Large intestine (tissue), 12 donors: ENCODE measurements at places on chromosomes 3 and 15. TPM values are rescaled to one million over a fixed set of nuclear protein-coding genes. Genes with fewer than 3 reads are reported as not detected.

Gene FBXW12
- polyA plus RNA-seq = 0.18 TPM

Gene CMTM8
- 20.1 TPM for polyA plus RNA-seq

Gene GPR149
- not detected for polyA plus RNA-seq

Gene SRGAP3
- polyA plus RNA-seq = 6.5 TPM

Gene COL6A6
- polyA plus RNA-seq = 7.6 TPM

Gene GOLGA6A
- polyA plus RNA-seq = 0.15 TPM

Gene RPL35A
- 2,232 TPM for polyA plus RNA-seq

Gene DLL4
- 12.3 TPM for polyA plus RNA-seq

Gene CCDC54
- polyA plus RNA-seq = 0.04 TPM

Gene GOLGA6L7
- polyA plus RNA-seq = 0.18 TPM

DNA sequence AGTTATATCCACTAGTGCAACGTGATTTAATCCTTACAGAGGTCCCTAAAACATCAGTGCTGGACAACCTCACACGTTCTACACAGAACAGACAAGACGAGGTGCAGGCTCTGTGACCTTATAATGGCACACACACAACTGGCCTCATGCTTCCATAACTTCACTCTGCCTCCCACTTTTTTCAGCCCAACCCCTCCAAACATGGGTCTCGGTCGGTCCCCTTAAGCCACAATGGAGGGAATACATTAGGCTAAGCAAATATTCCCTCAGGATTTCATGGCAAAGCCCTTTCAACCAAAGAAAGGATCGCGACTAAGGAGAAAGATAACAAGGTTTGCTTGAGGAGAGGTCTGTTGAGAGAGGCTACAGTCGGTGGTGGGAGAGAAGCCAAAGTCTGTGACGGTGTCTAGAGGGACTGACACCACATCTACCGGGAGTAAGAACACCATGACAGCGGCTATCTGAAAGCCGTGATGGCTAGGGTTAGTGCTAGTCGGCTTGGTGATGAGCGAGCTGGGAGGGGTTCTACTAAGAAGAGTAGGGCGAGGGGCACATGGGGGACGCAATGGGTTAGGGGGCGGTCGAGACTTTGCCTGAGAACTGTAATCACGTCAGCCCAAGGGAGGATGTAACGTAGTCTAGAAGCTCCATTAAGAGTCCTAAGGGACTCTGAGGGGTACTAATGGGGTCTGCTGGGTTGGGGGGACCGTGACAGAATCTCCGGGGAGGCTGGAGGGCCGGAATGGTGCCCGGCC, 1.0 kb downstream of the MYO9A start:
- DNase-seq = peak; percentile 60

- DNase-seq = no peak
Measured at GRCh38 chr3:63430875-63431274, 152.8 kb downstream of the SYNPR start.

GRCh38 chr15:41558400-41559238, at the start of gene TYRO3:
TYRO3 (plus strand) TSS chr15:41559212; CDS start chr15:41559258, 46 bp downstream.
- DNase-seq = peak; percentile 83

- DNase-seq = no peak
Measured at GRCh38 chr3:66785191-66785909, 212.8 kb upstream of the KBTBD8 start.

DNA sequence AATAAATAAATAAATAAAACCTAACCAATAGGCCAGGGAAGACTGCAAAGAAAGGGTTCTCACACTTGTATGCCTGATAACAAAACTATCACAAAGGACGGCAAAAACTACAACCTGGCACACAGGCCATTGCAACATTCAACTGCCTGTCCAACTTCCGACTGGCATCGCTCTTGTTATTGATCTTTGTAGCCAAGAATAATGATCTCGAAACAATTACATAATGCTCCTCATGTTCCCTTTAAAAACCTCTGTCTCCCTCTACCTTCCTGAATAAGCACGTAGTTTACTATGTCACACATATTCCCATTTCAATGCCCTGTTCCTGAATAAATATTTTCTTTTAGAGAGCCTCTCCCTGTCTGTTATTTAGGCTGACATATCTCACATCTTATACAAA, 74.3 kb downstream of the B3GNT5 start:
- no peak for DNase-seq

- no peak for DNase-seq
Measured at GRCh38 chr3:179063945-179064560, 7.6 kb downstream of the ZMAT3 start.

DNA sequence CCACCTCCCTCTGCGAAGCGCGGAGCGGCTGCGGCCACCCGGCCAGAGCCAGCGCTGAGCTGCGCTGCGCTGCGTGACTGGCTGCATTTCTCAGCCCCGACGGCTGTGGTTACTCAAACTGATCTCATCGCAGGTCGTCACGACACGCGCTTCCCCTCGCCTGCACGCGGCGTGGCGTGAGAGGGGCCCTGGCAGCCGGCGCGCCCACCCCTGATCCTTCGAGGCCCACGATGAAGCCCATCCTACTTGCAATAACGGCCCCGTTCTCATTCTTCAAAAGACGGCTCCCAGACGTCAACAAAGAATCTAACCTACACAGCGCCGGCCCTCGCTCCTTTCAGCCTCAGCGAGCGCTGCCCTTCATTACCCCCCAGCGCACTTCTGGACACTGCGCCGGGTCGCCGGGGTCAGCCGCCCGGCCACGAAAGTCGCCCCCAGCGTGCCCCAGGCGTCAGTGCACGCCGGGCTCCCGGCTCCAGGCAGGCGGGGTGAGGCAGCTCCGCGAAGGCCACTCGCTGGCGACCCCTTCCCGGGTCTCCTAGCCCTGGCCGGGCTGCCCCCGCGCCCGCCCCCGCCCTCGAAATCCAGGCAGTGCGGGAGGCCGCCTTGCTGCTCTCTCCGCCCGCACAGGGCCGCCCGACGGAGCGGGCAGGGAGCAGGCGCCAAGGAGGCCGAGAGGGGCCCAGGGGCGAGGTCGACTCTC, 9.9 kb upstream of the LEKR1 start:
- peak; percentile 86 for DNase-seq

DNA sequence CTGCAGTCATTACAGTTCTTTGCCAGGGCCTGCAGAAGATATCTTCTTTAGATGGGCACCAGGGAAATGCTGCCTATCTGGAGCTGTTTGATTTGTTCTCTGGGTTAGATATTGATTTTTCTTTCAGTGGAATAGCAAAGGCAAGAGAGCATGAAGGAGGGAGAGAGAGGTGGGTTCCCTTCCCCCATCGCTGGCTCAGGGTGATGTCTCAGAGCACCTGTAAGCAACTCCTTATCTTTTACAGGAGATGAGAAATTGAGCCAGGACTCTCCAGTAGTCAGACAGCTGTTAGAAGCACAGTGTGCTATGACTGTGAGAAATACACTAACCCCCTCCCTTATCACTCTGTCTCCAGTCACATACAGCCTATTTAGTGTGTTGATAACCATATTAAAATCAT, 89.3 kb upstream of the SLC24A5 start:
- no peak for DNase-seq

DNA sequence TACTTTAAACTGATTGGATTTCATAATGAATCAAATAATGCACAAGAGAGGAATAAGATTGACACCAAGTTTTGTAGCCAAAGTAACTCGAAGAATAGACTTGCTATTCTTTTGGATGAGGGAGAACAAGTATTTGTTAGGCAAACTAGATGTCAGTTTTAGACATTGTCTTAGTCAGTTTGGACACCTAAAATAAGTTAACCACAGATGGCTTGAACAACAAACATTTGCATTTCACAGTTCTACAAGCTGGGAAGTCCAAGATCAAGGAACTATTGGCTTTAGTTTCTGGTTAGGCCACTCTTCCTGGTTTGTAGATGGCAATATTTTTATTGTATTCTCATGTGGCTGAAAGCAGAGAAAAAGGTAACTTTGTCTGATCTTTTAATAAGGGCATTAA, 61.3 kb upstream of the OSTN start:
- no peak for DNase-seq

GRCh38 chr3:131370935-131371687, 10.5 kb upstream of the NUDT16 start:
- no peak for DNase-seq

- DNase-seq = no peak
Measured at GRCh38 chr3:82633319-82633718, 871.9 kb upstream of the GBE1 start.

DNA sequence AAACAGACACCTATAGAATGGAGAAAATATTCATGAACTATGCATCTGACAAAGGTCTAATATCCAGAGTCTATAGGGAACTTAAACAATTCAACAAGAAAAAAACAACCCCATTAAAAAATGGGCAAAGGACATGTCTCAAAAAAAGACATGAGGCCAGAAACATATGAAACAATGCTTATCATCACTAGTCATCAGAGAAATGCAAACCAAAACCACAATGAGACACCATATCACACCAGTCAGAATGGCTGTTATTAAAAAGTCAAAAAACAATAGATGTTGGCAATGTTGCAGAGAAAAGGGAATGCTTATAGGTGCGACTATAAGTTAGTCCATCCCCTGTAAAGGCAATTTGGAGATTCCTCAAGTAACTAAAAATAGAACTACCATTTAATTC, 11.4 kb upstream of the HDGFL3 start:
- no peak for DNase-seq

DNA sequence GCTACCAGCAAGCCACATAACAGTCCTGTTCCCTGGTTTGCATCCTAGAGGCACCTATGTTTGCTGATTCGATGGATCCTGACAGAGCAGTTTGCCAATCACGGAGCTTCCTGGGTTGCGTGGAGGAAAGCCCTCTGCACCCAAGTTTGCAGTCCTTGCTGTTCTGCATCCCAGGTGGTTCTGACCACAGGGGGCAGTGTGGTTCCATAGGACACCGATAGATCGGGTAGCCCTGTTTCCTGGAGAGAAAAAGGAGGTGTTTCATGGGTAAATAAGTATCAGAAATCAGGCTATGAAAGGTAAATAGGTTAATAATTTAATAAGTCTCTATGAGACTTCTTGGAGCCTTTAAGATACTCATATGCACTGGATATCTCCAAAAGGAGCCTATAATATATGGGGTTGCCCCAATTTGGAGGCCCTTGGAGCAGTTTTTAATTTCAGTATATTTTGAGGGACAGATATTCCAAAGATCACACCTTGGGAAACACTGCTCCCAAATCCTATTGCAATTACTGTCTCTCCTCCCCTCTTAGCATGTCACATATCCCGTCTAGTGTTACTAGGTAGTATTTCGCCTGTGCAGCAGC, 194.6 kb upstream of the TPM1 start:
- no peak for DNase-seq

DNA sequence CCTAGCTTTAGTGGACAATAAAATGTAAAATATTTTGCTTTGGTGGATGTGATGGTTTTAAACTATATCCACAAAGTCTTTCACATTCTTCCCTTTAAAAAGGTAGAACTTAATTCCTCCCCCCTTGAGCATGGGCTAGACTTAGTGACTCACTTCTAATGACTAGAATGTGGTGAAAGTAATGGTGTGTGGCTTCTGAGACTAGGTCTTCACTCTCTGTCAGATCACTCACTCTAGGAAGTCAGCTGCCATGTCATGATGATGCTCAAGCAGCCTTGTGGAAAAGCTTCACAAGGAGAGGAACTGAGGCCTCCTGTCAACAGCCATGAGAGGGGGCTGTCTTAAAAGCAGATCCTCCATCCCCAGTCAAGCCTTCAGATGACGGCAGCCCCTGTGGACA, 4.2 kb downstream of the LRRC2 start:
- no peak for DNase-seq

DNA sequence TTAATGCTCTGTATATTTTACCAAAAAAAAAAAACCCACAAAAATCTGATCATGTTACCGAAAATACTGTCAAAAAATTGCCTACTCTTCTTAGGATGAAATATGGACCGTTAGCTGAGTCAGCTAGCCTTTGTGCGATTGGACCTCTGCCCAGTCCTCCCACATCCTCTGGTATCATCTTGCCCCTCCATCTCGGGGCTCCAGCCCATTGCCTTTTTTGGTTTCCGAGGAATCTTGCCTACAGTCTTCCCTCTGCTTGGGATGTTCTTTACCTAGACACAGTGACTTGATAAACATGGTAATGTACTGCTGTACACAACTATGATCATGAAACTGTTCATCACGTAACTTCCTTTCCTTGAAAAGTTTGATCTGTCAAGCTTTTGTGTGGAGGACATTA, 371.4 kb downstream of the SV2B start:
- DNase-seq = no peak

GRCh38 chr15:65286704-65287519, at the start of gene PARP16:
PARP16 (minus strand) TSS chr15:65286883; CDS start chr15:65286426, 457 bp downstream.
- peak; percentile 90 for DNase-seq

DNA sequence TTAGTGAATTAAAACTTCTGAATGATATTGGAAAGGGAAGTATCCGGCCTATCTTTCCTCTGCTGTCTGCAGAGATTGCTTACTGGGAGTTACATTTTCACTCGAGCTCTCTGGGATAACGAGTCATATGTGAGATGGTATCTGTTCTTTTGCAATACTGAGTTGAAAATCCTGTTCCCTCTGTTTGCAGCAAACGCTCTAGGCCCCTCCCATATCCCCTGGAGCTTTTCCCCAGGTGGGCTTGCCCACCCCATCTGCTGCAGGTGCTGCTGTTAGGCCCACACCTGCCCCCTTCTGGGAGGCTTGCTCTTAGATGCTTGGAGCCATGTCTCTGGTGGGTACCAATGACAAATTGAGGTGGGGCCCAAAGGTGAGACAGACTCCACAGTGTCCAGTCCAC, 42.7 kb upstream of the MTMR10 start:
- no peak for DNase-seq

GRCh38 chr15:69657626-69658025, 205.0 kb downstream of the RPLP1 start:
- no peak for DNase-seq

GRCh38 chr15:76289582-76289981, 21.7 kb downstream of the ETFA start:
- DNase-seq = no peak

DNA sequence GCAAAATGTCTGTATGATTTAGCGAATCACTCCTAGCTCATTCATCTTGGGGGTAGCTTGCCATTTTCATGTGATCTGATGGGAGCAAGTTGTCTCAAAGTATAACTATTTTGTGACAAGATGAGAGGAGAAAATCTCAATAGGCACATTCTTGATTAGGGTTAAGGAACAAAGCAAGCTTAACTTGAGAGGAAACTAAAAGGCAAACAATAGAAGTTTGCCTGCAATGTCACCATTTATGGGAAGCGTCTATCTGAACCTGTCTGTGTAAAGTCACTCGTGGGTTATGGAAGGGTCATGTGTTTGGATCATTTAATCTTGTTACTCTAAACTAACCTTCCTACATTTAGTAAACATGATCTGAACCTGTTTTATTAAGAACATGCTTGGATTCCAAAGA, 232.5 kb downstream of the CDIN1 start:
- no peak for DNase-seq

DNA sequence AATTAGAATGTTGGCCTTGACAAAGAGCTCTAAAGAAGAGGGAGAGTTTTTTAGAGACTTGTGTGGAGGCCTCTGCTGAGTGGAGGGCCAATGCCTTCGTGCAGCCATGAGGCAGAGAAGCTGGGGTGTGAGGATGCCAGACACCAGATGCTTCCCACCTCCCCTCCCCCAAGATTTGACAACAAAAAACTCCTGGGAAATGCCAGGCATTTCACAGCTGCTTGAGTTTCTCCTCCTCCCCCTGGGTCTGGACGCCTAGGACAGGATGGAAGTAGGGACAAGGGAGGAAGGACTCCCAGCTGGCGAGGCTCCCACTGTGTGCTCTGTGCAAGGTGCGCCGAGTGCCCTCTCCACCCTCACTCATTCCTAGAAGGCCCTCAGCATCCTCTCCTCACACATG, 20.1 kb downstream of the TGM4 start:
- no peak for DNase-seq

- DNase-seq = no peak
Measured at GRCh38 chr3:11230832-11231231, 41.4 kb upstream of the ATG7 start.
